ENCODE measurements at places on chromosomes 13 and 19. TPM values are rescaled to one million over a fixed set of nuclear protein-coding genes. Genes with fewer than 3 reads are reported as not detected.

DNA sequence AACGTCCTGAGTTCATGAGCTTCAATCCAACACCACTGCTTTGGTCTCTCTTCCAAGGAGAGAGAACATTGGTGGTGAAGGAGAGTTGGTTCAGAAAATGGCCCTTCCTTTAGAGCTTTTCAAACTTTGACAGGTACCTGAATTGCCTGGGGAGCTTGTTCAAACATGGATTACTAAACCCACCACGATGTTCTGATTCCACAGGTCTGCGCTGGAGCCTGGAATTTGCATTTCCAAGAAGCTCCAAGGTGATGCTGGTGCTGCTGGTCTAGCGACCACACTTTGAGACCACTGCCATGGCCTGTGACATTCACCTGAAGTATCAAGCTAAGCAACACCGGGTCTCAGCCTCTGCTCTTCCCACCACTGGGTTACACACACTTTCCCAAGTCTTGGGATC lies 60.2 kb downstream of the GSX1 start:
- peaks cover 3% of the 10 kb centered on the region for H3K27me3 ChIP-seq
- no peak for DNase-seq
- H3K36me3 ChIP-seq, result no peaks in the 10 kb centered on the region
- H3K4me3 ChIP-seq, result no peak overlapping the region

DNA sequence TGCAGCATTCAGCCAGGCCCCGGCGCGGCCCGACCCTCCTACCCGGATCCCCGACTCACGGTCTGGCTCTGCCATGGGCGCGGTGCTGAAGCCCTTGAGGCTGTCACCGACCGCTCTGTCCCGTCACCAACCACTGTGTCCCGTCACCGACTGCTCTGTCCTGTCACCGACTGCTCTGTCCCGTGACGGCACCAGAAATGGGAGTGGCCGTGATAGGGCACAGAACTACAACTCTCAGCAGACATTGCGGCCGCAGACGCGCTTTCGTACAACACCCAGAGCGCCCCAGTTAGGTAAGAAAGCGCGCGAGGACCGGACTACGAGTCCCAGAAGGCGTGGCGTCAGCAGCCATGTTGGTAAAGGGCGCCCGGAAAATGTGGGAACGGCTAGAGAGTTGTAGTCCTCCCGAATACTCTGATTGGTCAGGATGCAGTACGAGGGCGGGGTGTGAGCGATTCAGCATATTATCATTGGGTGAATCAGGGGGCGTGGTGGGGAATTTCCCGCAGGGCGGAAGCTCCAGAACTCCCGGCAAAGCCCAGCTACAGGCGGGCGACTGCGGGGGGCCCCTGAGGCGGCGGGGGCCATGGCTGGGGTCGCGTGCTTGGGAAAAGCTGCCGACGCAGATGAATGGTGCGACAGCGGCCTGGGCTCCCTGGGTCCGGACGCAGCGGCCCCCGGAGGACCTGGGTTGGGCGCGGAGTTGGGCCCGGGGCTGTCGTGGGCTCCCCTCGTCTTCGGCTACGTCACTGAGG lies at the start of the genes NFKBIB and SIRT2:
Gene NFKBIB, plus strand, starts transcription at position 523 of the 755 bp plus-strand sequence. Its CDS starts 64 bp downstream, at position 587.
Gene SIRT2, minus strand, starts transcription at position 172 of the 755 bp plus-strand sequence. Its CDS starts 97 bp downstream, at position 75.
- peak; percentile 99 for DNase-seq
- peak within 1 kb of the TSS; percentile 97 for H3K4me3 ChIP-seq
- peak within 1 kb of the TSS; percentile 92 for H3K27ac ChIP-seq
- H3K4me1 ChIP-seq, result peaks cover 28% of the 10 kb centered on the region
- no peaks in the 10 kb centered on the region for H3K36me3 ChIP-seq
- no peaks in the 10 kb centered on the region for H3K27me3 ChIP-seq

DNA sequence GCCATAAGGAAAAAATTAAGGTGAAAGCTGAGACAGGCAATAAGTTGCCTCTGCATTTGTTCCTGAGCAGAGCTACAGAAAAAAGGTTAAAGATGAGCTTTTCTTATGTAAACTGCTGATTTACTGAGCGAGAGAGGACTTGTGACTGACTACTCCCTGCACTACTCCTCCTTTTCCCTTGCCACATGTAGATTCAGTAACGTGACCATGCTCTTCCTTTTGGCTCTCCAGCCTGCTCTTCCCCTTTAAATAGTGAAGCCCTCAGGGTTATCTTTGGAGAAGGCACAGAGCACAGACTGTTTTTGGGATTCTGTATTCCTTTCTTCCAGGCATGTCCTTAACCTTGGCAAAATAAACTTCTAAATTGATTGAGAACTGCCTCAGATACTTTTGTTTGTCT lies 630.2 kb downstream of the UQCRFS1 start:
- H3K27me3 ChIP-seq, result no peaks in the 10 kb centered on the region
- no peak overlapping the region for H3K27ac ChIP-seq
- H3K36me3 ChIP-seq, result no peaks in the 10 kb centered on the region
- no peak overlapping the region for H3K4me3 ChIP-seq
- H3K4me1 ChIP-seq, result no peaks in the 10 kb centered on the region
- no peak for DNase-seq

GRCh38 chr13:23081220-23081619 lies 99.6 kb upstream of the SGCG start:
- no peak for DNase-seq
- no peaks in the 10 kb centered on the region for H3K36me3 ChIP-seq
- H3K4me1 ChIP-seq, result no peaks in the 10 kb centered on the region
- H3K4me3 ChIP-seq, result no peak overlapping the region
- no peak overlapping the region for H3K27ac ChIP-seq
- no peaks in the 10 kb centered on the region for H3K27me3 ChIP-seq

- DNase-seq, result no peak
- H3K4me1 ChIP-seq, result peaks cover 18% of the 10 kb centered on the region
- no peak overlapping the region for H3K27ac ChIP-seq
- H3K4me3 ChIP-seq, result peak overlapping the region; percentile 88
- no peaks in the 10 kb centered on the region for H3K27me3 ChIP-seq
Measured at GRCh38 chr19:52533901-52534300, 6.4 kb downstream of the ZNF808 start.

- H3K27ac ChIP-seq, result no peak overlapping the region
- H3K27me3 ChIP-seq, result peaks cover 25% of the 10 kb centered on the region
- peaks cover 3% of the 10 kb centered on the region for H3K4me1 ChIP-seq
- H3K36me3 ChIP-seq, result no peaks in the 10 kb centered on the region
- H3K4me3 ChIP-seq, result no peak overlapping the region
- no peak for DNase-seq
Measured at GRCh38 chr13:21608961-21609360, 5.0 kb upstream of the MICU2 start.

DNA sequence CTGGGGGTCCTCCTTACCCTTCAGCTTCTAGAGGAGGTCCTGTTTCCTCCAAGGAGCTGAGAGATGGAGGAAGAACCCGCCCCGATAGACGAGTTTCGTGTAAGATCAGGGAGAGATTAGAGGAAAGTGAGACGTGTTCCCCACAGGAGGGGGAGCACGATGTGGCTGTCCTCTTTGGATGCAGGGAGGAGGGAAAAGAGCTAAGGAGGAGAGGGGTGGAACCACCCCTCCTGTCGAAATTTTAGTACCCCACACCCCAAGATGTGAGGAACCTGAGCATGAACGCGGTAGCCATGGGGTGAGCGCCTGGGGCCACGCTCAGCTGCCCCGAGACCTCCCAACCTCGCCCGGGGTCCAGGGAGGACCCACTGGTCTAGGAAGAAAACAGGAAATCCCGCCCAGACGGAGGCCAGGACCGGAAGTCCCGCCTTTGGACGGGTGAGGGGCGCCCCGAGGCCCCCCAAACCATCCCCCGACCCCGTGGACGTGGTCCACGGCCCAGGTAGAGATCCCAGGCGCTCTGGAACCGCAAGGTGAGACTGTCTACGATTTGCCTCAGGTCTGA lies 1.2 kb downstream of the AKT1S1 start:
- no peak for DNase-seq
- no peak overlapping the region for H3K27ac ChIP-seq
- H3K27me3 ChIP-seq, result no peaks in the 10 kb centered on the region
- H3K36me3 ChIP-seq, result peaks cover 20% of the 10 kb centered on the region
- H3K4me1 ChIP-seq, result peaks cover 23% of the 10 kb centered on the region
- no peak overlapping the region for H3K4me3 ChIP-seq

DNA sequence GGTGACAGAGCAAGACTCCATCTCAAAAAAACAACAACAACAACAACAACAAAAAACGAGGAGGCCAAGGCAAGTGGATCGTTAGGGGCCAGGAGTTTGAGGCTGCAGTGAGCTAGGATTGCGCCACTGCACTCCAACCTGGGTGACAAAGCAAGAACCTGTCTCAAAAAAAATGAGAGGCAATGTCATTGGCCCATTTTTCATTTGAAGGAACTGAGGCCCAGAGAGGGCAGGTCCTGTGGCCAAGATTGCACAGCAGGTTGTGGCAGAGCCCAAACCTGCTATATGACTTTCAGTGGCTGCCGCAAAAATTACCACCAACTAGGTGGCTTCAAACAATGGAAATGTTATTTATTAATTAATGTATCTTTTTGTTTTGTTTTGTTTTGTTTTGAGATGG lies 5.5 kb downstream of the PIK3R2 start:
- peaks cover 48% of the 10 kb centered on the region for H3K4me1 ChIP-seq
- no peak for DNase-seq
- H3K27me3 ChIP-seq, result no peaks in the 10 kb centered on the region
- no peak overlapping the region for H3K27ac ChIP-seq
- peaks cover 4% of the 10 kb centered on the region for H3K36me3 ChIP-seq

DNA sequence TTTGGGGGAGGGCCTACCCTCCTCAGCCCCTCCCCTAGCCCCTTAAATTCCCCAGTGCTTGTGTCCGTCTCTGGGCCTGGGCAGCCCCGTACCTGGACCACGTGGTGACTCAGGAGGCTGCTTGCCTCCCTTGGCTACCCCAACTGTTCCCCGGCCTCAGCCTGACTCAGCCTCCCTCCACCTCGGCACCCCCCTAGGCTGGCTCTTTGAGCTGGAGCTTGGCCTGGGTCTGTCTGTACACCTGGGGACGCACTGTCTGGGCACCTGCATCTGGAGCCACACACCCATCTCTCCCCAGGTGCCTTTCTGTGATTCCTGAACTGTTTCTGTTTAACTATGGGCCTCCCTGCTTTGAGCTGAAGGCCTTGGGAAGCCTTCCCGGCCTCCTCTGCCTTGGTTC lies 1.8 kb upstream of the KLK14 start:
- no peaks in the 10 kb centered on the region for H3K4me1 ChIP-seq
- no peak overlapping the region for H3K27ac ChIP-seq
- DNase-seq, result no peak
- no peaks in the 10 kb centered on the region for H3K36me3 ChIP-seq
- H3K27me3 ChIP-seq, result no peaks in the 10 kb centered on the region

DNA sequence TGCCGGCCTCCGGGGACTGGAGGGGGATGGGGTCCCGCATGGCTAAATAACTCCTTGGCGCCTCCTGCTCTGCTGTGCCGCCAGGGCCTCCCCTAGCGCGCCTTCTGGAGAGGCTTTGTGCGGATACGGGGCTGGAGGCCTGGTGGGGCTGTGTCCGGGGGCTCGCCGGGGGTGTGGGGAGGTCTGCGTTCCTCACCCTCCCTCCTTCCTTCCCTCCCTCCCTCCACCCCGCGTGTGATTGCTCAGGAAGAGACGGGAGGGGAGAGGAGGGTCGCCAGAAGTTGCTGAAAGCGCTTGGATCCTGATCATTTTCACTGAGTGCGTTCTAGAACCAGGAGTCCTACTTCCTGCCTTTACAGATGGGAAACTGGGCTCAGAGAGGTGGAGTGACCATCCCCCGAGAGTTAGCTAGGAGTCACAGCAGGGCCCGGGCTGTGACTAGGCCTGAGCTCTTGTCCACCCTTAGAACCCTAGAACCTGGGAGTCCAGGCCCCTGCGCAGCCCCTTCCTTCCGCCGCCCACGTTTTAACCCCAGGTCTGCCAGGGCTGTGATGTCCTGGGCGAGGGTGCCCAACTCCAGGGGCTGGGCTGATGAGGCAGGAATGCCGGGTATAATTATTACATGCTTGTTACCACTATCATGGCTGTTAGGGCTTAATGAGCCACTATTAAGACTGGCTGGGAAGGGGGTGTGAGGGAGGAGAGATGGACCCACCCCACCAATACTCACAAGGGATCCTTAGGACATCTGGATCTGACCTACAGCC lies 782 bp upstream of the JUND start:
- peak overlapping the region; percentile 73 for H3K4me3 ChIP-seq
- no peak for DNase-seq
- peaks cover 38% of the 10 kb centered on the region for H3K4me1 ChIP-seq
- H3K27ac ChIP-seq, result peak overlapping the region; percentile 98
- no peaks in the 10 kb centered on the region for H3K27me3 ChIP-seq

GRCh38 chr19:34228347-34228746 lies 26.0 kb upstream of the GARRE1 start:
- H3K27ac ChIP-seq, result no peak overlapping the region
- no peak for DNase-seq
- no peaks in the 10 kb centered on the region for H3K27me3 ChIP-seq
- H3K36me3 ChIP-seq, result peaks cover 46% of the 10 kb centered on the region
- H3K4me3 ChIP-seq, result no peak overlapping the region

DNA sequence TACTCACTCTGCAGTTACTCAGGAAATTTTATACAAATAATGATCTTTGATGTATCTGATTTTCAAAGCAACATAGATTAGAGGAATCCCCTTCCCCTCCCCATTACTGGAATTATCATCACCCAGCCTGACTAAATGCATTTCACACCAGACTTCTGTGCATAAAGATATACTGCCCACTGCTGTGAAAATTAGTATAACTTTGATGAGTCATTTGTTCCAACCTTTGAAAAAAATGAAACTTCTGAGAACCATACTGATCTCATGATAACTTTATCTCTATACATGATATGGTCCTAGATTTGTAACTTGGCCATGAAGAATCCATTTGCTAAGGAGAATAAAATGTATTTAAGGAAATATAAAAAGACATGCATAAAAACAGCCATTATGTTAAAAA lies 63.9 kb downstream of the GPC6 start:
- no peak for DNase-seq
- H3K27me3 ChIP-seq, result no peaks in the 10 kb centered on the region
- H3K4me1 ChIP-seq, result peaks cover 16% of the 10 kb centered on the region
- H3K27ac ChIP-seq, result no peak overlapping the region

DNA sequence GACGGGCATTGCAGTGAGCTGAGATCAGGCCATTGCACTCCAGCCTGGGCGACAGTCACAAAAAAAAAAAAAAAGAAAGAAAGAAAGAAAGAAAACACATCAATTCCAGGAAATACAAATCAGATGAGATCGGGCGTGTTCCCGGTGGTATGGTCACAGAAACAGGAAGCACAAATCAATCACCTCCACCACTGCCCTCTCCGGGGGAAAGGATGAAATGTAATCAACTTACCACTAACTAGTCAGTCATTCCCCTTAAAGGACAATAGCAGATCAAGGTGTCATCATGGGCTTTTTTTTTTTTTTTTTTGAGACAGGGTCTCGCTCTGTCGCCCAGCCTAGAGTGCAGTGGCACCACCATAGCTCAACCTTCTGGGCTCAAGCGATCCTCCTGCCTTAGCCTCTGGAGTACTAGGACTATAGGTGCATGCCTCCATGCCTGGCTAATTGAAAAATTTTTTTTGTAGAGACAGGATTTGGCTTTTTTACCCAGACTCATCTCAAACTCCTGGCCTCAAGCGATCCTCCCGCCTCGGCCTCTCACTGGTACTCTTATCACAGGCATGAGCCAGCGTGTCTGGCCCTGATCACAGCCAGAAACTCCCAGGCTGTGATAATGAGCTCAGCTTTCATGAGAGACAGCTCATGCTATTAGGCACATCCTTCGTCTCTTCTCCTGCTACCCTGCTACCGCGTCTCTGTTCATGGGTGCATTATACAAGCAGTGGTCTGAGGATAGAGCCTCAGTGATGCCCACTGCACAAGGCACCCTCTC lies 6.8 kb upstream of the DPRX start:
- H3K27ac ChIP-seq, result no peak overlapping the region
- H3K36me3 ChIP-seq, result no peaks in the 10 kb centered on the region
- H3K27me3 ChIP-seq, result no peaks in the 10 kb centered on the region
- no peak for DNase-seq

Gene INAFM1
- total RNA-seq, result 17.4 TPM

Gene CEACAM3
- total RNA-seq, result not detected

Gene PSG1
- total RNA-seq, result not detected

Gene CD209
- total RNA-seq, result not detected

Gene PNMA8A
- 10.3 TPM for total RNA-seq

Gene KRTDAP
- total RNA-seq, result not detected

Gene SUGP2
- 81.8 TPM for total RNA-seq

Gene THSD1
- total RNA-seq, result 3.1 TPM

Gene FGF9
- not detected for total RNA-seq
